Upper lobe of right lung (tissue), 1 donor: ENCODE measurements at places on chromosomes 3 and 15. TPM values are rescaled to one million over a fixed set of nuclear protein-coding genes. Genes with fewer than 3 reads are reported as not detected.

The RAMAC gene
- total RNA-seq = 15.4 TPM

The LSAMP gene
- total RNA-seq = 24.6 TPM

The NOX5 gene
- total RNA-seq = 0.14 TPM

The SLC12A6 gene
- 44.9 TPM for total RNA-seq

The TICRR gene
- 0.09 TPM for total RNA-seq

The DNAH1 gene
- total RNA-seq = 11.2 TPM

The GOLGA6A gene
- not detected for total RNA-seq

The FSIP1 gene
- total RNA-seq = 0.96 TPM

The RTP3 gene
- not detected for total RNA-seq

The SMAD3 gene
- total RNA-seq = 31.6 TPM

The ADAMTS9 gene
- 30.1 TPM for total RNA-seq

The PCNP gene
- 141 TPM for total RNA-seq

The B3GALNT1 gene
- total RNA-seq = 17.6 TPM

The CA12 gene
- 6.7 TPM for total RNA-seq

The GLDN gene
- 21.8 TPM for total RNA-seq

The GUCA1C gene
- total RNA-seq = not detected

The BFSP2 gene
- not detected for total RNA-seq

The ZCWPW2 gene
- 0.96 TPM for total RNA-seq

The NPAP1 gene
- total RNA-seq = 0.17 TPM
